Stimulated activated CD4-positive, alpha-beta T cell treated with anti-CD3 and anti-CD28 coated beads, TNF-alpha, amount 100 ng/mL, for 48 hours (primary cell): ENCODE measurements at places on chromosomes 7 and 10.

DNA sequence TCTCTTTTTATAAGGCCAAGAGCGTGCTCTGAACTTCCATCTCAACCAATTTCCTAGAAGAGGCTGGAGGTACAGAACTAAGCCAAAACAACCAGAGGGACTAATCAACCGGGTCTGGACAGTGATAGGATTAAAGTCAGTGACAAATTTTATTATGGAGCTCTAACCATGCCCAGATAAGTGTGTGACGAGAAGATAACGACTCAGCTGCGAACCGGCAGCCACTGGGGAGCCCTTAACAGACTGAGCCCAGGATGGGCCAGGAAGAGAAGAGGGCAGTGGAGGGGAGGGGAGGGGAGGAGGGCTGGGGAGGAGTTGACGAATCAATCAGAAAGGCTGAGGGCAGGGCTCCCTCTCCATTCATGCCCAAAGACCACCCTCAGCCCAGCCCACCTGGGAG lies 119.9 kb downstream of the PLXNA4 start:
- DNase-seq: no peak

GRCh38 chr10:94997741-94998174 lies 59.3 kb downstream of the CYP2C9 start:
- no peak for DNase-seq

- DNase-seq: no peak
These were observed 465.5 kb upstream of the KLF6 start for GRCh38 chr10:4250587-4250887.

DNA sequence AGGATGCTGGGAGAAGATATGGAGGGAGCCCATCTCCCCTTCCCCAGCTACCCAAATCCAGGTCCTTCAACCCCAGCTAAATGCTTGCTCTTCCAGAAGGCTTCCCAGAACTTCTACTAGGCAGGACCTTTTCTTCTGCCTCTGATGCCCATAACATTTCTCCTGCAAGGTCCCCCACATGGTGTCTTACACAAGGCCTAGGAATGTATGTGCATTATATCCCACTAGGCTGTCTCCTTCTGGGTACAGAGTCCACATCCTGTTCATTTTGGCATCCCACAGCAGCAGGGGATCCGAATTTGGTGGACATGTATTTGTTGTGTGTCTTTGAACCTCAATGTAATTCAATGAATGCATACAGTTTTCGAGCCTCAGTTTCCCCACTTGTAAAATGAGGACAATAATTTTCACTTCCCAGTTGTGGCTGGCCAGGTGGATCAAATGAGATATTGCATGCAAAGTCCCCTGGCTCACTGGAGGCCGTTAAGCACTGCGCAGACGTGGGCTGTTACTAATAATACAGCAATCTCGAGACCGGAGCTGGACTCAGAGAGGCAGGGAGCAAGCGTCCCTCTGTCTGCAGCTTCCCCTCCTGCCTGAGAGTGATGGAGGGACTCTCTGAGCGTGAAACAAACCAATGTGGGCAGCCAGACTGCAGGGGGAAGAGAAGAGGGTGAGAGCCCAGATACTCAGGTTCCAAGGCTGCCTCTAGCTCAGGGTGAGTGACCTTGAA lies 18.6 kb upstream of the YWHAG start:
- no peak for DNase-seq

- DNase-seq: no peak
These were observed 12.2 kb upstream of the PDK4 start for GRCh38 chr7:95608359-95609173.

DNA sequence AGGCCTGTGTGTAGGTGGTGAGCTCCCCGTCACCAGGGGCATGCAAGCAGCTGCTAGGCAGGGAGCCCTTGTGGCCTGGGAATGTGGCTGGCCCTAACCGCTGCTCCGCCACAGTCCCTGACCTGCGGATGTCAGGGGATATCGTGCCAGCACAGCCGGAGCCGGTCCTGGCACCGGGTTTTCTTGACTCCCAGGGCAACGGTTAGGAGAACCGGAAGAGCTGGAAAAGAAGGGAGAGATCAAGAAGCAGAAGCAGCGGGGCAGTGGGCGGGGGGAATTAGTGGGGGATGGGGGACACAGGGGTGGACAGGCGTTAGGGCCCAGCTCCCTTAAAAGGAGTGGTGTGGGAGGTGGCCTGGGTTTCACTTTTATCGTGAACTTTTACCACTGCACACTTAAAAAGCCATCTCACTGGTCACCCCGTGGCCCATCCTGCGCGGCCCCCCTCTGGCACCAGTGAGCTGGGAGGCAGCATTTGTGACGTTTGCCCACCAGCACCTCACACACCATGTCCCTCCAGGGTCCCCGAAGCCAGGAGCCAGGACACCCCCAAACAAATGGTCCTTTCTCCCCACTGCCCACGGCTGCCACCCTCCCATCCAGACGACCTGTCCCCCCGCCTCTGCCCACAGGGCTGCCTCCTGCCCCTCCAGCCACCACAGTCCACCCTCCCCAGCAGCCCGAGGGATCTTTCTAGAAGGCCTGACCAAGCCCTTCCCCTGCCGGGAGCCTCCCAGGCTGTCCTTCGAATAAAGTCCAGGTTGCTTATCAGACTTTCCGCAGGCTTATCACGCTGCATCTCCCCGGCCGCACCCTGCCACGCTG lies 1.8 kb upstream of the MICALL2 start:
- no peak for DNase-seq
